ENCODE measurements at places on chromosomes 2 and 18. TPM values are rescaled to one million over a fixed set of nuclear protein-coding genes. Genes with fewer than 3 reads are reported as not detected.

DNA sequence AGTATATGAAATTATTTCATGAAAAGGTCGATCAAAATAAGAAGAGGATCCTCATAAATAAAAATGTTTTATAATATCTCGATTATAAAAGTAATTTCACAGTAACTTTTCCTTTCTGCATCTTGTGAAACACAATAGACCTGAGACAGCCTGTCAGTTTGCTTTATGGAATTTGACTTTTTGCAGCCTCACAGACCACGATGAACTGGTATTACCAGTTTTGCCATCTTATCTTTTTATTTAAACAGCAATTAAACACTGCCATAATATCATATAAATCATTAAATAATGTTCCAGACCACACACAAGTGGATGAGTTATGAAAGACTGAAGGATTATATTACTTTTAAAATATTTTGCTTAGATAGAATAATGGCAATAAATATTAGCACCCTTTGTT lies 10.7 kb upstream of the GALNT3 start:
- DNase-seq = no peak

The PLGLB1 gene
- total RNA-seq = 4.7 TPM

The DSG3 gene
- total RNA-seq = not detected

- no peak for DNase-seq
These were observed 79.8 kb upstream of the MC4R start for GRCh38 chr18:60452421-60452820.

- DNase-seq = no peak
These were observed 43.9 kb downstream of the LBH start for GRCh38 chr2:30275256-30275655.

The REEP1 gene
- total RNA-seq = 0.17 TPM

- DNase-seq = peak; percentile 65
These were observed 50.8 kb downstream of the WIPF1 start for GRCh38 chr2:174546519-174547506.

DNA sequence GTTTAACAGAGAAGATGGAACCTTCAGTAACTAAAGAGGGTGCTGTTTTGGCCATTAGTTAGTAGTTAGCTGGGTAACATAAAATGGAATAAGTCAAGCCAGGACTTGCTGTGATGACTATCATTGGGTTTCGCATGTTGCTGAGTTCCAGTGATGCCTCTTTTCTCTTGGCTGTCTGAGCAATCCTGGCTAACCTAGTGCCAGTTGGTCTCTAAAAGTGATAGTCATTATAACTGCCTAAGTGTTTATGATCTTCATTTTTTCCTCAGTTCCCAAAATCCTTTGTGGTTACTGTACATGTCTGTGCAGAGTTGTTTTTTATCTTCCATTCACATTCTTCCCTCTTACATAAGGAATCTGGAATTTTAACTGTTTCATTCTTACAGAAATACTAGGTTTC lies 33.4 kb downstream of the WDR43 start:
- DNase-seq = no peak

GRCh38 chr2:43851011-43851980 lies 12.5 kb downstream of the ABCG8 start:
- no peak for DNase-seq

The SLC9A4 gene
- 0.07 TPM for total RNA-seq

The RNU2-63P gene
- 1.9 TPM for total RNA-seq

The ABCG5 gene
- total RNA-seq = not detected

DNA sequence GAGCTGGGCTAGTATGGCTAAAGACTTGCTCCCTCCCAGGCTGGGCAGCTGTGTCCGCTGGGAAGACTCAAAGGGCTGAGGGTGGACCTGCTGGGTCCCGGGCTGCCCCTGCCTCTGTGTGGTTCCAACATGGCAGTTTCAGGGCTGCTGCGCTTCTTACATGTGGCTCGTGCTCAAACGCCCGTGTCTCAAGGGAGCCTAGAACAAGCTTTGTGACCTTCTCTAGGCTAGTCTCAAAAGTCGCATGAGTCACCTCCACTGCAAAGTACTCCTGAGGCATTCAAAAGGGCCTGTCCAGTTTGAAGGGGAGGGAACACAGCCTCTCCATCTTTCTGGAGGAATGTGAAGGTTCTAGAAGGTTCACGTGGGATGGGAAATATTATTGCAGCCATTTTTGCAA lies 44.7 kb upstream of the RAB31 start:
- no peak for DNase-seq

DNA sequence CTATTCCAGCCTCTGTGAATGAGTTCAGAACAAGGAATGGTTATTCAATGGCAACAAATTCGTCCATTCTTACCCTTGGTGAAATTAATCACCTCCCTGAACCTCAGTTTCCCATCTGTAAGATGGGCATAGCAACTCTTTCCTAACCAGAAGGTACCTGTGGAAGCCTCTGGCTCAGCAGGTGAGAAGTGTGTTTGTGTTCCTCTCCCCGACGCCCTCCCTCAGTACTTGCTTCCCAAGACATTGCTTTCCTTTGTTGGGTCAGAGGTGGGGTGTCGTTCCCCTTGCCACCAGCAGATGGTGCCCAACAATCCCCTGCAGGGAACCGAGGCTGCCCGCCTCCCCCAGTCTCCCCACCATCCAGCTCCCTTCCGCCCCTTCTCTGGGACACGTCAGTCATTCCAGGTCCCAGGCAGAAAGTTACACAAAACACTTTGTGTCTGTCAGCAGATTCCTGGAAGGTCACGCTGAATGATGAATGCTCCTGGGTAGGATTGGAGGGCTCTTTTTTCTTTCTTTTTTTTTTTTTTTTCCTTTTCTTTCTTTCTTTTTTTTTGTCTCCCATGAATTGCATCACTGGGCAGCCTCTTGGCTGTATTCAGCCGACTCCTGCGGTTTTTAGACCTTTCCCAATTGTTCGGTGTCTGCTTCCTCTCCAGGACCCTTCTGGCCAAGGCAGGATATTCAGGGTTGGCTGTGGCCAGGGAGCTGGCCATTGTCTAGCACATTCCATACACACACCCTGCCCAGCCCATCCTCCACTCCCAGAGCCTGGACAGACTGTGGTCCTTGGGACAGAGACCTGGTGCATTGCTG lies 117.3 kb downstream of the LPIN1 start:
- DNase-seq = peak; percentile 66

DNA sequence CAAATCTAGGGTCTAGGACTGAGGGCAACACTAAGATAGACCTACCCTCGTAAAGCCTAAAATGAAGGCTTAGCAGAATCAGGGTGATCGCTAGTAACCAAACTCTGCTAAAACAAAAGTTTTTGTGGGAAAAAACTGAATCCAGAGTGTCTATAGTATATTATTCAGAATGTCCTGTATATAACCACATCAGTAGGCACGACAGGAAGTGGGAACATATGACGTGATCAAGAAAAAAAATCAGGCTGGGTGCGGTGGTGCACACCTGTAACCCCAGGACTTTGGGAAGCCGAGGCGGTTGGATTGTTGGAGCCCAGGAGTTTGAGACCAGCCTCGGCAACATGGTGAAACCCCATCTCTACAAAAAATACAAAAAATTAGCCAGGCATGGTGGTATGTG lies 106.1 kb downstream of the UGGT1 start:
- DNase-seq = no peak

The TLX2 gene
- 0.40 TPM for total RNA-seq

- no peak for DNase-seq
These were observed 157.3 kb downstream of the CDCA7 start for GRCh38 chr2:173511942-173512341.

DNA sequence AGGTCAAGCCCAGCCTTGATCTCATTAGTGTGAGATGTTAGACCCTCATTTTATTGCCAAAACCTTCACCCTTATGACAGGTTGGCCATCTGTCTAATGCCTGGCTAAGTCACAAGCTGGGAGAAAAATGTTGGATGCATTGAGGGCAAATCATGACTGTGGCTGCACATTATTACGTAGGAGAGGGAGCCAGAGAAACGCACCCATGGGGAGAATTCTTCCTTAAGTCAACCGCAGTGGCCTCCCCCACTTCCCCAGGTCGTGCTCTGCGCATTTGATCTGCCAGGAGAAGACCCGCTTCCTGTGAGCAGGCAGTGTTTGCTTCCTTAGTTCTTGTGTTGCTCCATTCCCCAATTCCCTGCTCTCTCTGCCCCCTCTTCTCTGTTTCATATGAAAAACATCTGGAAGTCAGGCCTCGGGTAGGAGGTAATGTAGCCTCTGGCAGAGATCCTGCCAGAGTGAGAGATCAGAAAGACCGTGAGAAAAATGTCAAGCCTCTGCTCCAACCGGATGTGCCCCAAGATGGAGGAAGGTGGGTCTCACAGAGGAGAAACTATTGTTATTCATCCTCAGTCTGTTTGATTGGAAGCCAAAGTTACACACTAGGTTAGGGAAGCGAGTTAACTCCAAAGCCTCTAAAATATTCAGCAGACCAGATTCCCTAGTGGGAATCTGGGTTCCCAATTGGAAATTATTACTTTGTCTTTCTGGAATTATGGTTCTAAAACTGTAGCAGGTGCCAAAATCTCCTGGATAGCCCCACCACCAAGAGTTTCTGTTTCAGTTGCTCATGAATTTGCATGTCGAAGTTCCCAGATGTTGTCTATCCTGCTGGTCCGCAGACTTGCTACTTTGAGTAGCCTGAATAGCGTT lies 144.3 kb upstream of the PELI1 start:
- DNase-seq = no peak

- no peak for DNase-seq
These were observed 178.4 kb upstream of the TPO start for GRCh38 chr2:1234731-1235308.

DNA sequence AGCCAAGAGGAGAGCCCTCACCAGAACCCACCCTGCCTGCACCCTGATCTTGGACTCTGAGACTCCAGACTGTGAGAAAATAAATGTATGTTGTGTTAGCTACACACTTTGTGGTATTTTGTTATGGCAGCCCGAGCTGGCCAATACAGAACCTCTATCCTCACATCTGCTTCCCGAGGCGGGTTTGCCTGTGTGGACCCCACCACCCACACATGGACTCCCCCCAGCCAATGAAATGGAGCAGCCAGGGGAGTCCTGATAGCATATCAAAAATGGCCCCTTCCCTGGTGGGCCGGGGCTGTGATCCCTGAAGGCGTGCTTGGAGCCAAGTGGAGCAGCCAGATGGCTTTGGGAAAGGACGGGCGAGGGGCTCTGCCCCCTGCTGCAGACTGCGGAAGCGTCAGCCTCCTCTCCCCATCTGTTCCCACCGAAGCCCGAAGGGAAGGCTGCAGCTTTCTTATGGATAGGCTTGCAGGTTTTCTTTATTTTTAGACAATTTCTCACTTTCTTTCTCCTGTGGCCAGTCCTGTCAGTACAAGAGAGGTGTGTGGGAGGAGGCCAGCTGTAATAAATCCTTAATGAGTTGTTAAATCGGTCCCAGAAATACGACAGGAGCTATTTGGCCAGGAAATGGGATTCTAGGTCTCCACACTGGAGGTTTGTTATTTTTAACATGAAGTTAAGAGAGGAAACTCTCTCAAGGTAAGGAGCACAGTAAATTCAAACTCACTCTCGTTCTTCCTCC lies 34.4 kb downstream of the TEX51 start:
- DNase-seq = no peak

DNA sequence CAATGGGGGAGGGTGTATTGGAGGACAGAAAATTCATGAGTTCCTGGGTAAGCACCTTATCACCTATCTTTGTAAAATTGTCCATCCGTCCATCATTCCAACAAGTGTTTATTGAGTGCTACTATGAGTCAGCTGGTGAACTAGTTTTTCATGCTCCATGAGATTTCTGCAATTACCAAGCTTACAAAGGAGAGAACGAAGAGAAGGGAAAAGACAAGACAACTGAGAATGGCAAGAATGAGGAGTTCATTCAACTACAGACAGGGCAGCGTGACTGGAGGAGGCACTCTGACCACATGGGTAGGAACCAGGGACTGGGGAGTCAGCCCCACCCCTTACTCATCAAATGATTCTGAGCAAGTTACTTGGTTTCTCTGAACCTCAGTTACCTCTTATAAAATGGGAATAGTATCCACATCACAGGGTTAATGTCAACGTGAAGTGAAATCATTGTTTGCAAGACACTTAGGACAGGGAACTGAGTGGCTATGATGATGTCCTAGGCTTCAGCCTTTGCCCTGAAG lies 18.6 kb upstream of the TXNDC2 start:
- DNase-seq = no peak

The KIF5C gene
- 6.0 TPM for total RNA-seq

GRCh38 chr18:70261141-70261788 lies 27.6 kb upstream of the SOCS6 start:
- no peak for DNase-seq

The TYW5 gene
- 7.9 TPM for total RNA-seq

GRCh38 chr2:48120759-48121242 lies 214.5 kb upstream of the FBXO11 start:
- no peak for DNase-seq

The SLC4A3 gene
- total RNA-seq = not detected

DNA sequence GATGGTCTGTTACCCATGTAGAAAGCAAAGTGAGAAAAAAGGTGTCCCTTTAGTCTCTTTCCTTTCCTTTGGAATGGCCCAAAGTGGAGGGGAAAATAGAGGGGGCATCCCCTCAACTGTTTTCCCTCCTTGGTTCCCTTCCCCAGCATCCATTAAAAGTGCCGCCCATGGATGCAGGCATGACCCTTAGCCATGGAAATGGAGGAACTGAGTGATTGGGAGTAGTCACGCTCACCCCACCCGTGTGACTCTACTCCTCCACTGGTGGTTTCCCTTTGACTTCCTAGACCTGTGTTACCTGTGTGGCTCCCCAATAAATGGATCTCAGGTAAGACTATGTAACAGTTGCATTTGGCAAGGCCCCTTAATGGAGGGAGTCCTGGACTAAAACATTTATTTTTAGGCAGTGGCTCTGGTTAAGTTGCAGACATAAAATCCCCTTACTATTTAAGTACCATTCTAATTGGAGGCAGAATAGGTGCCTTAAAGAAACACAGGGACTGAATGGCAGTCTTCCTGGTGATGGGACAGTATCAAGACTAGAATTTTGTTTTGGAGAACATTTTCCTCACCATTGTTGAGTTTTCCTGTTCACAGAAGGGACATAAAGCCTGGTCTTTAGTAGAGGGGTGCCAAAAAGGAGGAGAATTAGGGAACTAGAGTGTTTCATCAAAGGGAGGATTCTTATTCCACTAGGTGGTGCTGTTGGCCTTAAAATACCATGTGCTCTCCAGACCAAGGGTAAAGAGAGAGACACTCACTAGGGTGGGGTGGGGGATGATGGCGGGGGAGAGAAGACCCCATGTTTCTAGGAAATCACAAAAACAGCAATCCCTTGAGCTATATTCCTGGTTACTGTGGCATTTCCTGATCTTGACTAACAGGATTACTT lies 25.7 kb upstream of the PLA2R1 start:
- no peak for DNase-seq

GRCh38 chr2:3099145-3099859 lies 278.3 kb downstream of the EIPR1 start:
- DNase-seq = no peak

GRCh38 chr2:163558251-163559021 lies 177.4 kb downstream of the FIGN start:
- no peak for DNase-seq

DNA sequence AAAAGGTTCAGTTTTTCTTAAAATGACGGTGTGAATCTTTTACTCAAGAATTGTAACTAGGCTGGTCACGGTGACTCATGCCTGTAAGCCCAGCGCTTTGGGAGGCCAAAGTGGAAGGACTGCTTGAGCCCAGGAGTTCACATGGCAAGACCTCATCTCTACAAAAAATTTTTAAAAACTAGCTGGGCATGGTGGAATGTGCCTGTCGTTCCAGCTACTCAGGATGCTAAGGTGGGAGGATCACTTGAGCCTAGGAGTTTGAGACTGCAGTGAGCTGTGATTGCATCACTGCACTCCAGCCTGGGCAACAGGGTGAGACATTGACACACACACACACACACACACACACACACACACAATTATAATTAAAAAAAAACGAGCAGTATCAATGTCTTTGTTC lies 369.8 kb downstream of the DPP10 start:
- no peak for DNase-seq

GRCh38 chr2:202406445-202406978 lies 30.4 kb downstream of the BMPR2 start:
- DNase-seq = no peak

- DNase-seq = peak; percentile 77
These were observed 139.2 kb downstream of the LAMA3 start for GRCh38 chr18:23828426-23828825.

All from activated CD4-positive, alpha-beta T cell treated with anti-CD3 and anti-CD28 coated beads, Interleukin-2, amount 10 ng/mL, durations not matched to agents 7 days and 5 days (primary cell).